A549 treated with AZD2906 at 1 μM for 4 hours (cell line): ENCODE measurements at places on chromosomes 1 and 21. TPM values are rescaled to one million over a fixed set of nuclear protein-coding genes. Genes with fewer than 3 reads are reported as not detected.

The S100A7A gene
- not detected in 5 replicates for total RNA-seq

The CFAP410 gene
- 5.2 to 10.0 TPM (median 8.1 TPM) in 5 replicates for total RNA-seq

The ERRFI1 gene
- 207 to 260 TPM (median 238 TPM) in 5 replicates for total RNA-seq

The APP gene
- 258 to 318 TPM (median 291 TPM) in 5 replicates for total RNA-seq

The OR2L5 gene
- not detected in 5 replicates for total RNA-seq

The HHAT gene
- 1.5 to 1.9 TPM (median 1.7 TPM) in 5 replicates for total RNA-seq

The KDF1 gene
- 0.24 to 0.42 TPM (median 0.33 TPM) in 5 replicates for total RNA-seq

The PAPPA2 gene
- total RNA-seq, result 0.01 to 0.02 TPM (median 0.01 TPM) in 5 replicates

The ZBTB8B gene
- 0.01 TPM in 4 of 5 replicates, not detected in the other for total RNA-seq

The FMO2 gene
- total RNA-seq, result not detected in 5 replicates

The PDE4DIP gene
- 5.4 to 6.6 TPM (median 6.2 TPM) in 5 replicates for total RNA-seq

The SPATA46 gene
- total RNA-seq, result not detected in 5 replicates

The CD160 gene
- total RNA-seq, result 0.05 to 1.7 TPM in 2 of 5 replicates, not detected in the others

The CAPN2 gene
- 395 to 481 TPM (median 416 TPM) in 5 replicates for total RNA-seq

The ERG gene
- 0.05 to 0.06 TPM (median 0.05 TPM) in 3 of 5 replicates, not detected in the others for total RNA-seq

The DCDC2B gene
- total RNA-seq, result not detected in 5 replicates

The TACSTD2 gene
- not detected in 5 replicates for total RNA-seq

The ITLN2 gene
- total RNA-seq, result 0.64 to 0.98 TPM (median 0.83 TPM) in 5 replicates

The GBP4 gene
- total RNA-seq, result 0.02 to 0.09 TPM in 2 of 5 replicates, not detected in the others

The A3GALT2 gene
- not detected in 5 replicates for total RNA-seq
